ENCODE measurements at places on chromosomes 7 and 10.

DNA sequence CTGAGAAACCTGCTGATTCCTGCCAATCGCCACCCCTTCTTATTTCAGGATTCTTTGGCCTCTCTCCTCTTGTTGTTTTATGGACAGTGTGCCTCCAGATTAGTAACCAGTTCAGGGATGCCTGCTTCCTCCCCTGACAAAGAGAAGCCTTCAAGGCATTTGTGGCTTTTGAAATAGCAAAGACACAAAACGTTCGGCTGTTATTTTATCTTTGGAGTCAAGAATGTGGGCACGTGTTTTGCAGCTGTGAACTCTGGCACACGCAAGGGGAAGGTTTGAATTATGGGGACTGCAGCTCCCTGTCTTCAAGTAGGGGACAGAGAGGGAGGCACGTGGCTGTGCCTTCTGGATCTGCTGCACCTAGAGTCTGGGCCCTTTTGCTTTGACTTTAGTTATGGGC, 157.9 kb upstream of the GRB10 start:
- no peak for DNase-seq

DNA sequence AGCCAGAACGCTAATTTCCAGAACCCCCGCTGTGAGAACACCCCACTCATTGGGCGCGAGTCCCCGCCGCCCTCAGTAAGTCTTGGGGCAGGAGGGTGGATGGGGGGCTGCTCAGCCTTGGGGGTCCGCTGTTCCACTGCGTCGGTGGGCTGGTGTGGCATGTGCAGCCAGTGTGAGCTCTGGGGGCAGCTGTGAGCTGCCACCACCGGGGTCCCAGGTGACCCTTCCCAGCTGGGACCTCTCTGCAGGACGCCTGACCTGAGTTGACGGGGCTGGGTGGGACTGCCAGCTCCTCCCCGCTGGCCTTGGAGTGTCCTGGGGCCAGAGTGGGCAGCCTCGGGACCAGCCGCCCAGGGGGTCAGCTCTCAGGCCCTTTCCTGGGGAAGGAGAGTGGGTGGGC, 27.2 kb downstream of the TTYH3 start:
- DNase-seq, result no peak

GRCh38 chr10:69472544-69472943, 21.3 kb downstream of the TSPAN15 start:
- DNase-seq, result no peak

DNA sequence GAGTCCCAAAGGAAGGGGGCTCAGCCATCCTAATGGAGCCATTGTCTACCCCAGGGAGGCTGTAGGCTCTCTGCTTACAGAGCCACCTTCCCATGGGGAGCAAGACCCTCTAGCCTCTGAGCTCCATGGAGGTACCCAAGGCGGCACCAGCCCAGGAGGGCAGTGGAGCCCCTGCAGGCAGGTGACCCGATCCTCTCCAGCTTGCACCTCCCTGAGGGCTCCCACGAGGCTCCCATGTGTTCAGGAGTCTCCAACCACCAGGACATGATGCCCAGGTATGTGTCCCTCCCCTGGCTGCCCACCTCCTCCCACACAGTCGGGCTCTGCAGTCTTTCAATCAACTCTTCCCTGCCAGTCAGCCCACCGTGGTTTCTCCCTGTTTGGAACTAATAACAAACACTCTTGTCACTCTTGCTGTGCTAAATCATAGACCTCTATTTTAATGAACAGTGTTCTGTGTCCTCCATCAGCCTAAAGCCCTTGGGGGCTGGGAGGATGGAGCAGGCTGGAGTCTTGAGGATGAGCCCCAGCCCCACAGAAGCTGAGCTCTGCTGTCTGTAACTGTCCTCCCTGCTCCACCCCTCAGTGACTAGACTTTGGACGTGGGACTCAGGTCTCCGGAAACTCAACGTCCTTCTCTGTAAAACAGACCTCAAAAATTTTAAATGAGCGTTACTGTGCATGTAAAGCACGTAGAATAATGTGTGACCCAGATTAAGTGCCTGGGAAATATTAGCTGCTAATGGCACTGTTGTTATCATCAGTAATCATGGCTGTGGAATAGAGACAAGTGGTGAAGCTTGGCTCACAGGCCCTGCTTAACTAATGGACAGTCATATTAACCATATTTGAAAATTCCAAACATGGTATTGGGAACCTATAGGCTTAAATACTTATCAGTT, 298.9 kb downstream of the WDR37 start:
- DNase-seq, result no peak
